ENCODE measurements at places on chromosomes 6 and 20.

- DNase-seq, result no peak
Observed at GRCh38 chr6:52503851-52504781, 72.7 kb downstream of the TRAM2 start.

DNA sequence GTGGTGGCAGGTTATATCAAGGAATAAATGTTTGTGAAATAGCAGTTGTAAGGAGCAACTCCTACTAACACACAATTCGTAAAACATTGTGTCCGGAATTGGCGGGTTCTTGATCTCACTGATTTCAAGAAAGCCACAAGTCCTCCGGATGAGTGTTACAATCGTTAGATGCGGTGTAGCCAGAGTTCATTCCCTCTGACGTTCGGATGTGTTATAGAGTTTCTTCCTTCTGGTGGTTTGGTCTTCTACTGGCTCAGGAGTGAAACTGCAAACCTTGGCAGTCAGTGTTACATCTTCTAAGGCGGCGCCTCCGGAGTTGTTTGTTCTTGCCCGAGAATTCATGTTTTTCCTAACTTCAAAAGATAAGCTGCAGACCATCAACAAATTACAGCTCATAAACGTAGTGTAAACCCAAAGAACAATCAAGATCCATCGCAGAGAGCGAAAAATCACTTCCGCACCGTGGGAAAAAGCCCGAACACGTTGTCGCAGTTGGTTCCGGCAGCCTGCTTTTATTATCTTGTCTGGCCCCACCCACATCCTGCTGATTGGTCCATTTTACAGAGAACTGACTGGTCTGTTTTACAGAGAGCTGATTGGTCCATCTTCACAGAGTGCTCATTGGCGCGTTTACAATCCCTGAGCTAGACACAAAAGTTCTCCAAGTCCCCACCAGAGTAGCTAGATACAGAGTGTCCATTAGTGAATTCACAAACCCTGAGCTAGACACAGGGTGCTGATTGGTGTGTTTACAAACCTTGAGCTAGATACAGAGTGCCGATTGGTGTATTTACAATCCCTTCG lies 58.2 kb downstream of the TRIM27 start:
- peak; percentile 77 for DNase-seq

DNA sequence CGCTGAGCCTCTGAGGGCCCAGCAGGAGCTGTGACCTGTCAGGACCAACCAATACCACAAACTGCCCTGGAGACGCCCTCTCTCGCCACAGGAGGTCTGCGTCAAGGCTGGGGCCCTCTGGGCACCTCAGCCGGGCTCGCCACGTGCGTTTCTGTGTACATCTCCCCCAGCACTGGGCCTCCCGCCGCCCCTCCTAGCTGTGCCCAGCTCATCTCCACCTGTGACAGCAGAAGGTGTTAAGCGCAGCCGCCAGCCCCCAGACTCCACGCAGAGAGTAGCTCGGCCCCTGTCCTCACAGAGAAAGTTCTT lies 91.4 kb downstream of the TAF4 start:
- no peak for DNase-seq

DNA sequence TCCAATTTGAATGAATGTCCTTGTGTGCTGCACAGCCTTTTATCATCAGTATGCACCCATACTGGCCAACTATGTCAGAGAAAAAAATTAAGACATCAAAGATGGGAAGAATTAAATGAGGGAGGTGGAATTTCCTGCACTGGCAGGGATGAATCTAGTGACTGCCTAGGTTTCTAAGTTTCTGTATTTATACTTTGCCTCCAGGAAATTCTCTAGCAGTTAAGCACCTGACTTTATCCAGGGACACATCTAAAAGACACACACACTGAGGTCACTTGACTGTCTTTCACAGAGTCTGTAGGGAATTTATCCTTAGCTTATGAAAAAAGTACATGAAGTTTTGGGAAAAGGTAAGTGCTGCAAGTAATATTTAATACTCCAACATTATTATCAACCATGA lies 636.5 kb upstream of the PTCHD4 start:
- DNase-seq, result no peak

DNA sequence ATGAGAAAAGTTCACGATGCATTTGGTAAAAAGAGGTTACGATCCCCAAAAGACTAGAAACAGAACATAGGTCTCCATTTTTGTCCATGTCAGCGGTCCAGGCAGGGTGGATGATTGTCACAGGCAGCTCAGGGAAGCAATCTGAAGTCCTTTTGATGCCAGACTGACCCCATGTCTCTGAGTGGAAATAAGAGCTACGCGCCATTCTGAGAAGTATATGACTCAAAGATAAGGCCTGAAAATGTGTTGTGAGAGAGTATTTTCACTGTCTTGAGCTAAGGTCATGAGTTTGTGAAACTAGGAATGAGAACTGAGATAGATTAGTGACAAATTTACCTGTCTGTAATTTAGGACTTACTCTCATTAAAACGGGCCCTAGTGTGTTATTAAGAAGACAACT lies 69.5 kb downstream of the LYRM4 start:
- DNase-seq, result no peak

GRCh38 chr6:96468681-96469224 lies 52.9 kb upstream of the UFL1 start:
- DNase-seq, result peak; percentile 14

DNA sequence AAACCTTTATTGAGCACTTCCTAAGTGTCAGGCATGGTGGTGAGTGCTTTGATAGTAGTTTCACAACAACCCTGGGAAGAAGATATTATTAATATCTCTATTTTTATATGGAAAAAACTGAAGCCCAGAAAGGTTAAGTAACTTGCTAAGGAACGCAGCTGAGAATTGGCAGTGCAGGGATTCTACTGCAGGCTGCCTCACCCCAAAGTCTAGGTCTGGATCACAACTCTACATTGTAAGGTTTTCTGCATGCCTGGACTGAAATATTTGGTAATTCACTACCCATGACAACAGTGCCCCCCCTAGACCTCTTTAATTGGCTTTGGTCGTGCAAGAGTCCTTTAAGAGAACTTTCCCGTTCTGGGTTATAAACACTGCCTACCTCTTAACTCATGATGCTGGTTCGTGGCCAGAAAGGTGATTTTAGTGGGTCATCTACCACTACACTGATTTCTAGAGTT lies 67.1 kb upstream of the KCNQ5 start:
- DNase-seq, result no peak

DNA sequence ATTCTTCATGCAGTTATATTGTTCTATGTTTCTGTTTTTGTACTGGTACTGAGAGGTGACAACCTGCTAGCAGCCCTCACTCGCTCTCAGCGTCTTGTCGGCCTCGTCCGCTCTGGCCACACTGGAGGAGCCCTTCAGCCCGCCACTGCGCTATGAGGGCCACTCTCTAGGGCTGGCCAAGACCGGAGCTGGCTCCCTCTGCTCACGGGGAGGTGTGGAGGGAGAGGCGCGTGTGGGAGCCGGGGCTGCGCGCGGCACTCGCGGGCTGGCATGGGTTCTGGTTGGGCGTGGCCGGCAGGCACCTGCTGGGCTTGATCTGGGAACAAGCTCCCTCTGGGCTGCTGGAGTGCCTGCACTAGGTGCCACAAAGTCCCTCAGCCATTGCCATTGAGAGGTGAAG lies 1323.8 kb upstream of the EYS start:
- no peak for DNase-seq

GRCh38 chr6:100880149-100880852 lies 828 bp downstream of the ASCC3 start:
- peak; percentile 25 for DNase-seq

- no peak for DNase-seq
Observed at GRCh38 chr6:108699290-108700041, 138.7 kb downstream of the FOXO3 start.

GRCh38 chr6:15464211-15464725 lies 198.6 kb downstream of the DTNBP1 start:
- peak; percentile 63 for DNase-seq

DNA sequence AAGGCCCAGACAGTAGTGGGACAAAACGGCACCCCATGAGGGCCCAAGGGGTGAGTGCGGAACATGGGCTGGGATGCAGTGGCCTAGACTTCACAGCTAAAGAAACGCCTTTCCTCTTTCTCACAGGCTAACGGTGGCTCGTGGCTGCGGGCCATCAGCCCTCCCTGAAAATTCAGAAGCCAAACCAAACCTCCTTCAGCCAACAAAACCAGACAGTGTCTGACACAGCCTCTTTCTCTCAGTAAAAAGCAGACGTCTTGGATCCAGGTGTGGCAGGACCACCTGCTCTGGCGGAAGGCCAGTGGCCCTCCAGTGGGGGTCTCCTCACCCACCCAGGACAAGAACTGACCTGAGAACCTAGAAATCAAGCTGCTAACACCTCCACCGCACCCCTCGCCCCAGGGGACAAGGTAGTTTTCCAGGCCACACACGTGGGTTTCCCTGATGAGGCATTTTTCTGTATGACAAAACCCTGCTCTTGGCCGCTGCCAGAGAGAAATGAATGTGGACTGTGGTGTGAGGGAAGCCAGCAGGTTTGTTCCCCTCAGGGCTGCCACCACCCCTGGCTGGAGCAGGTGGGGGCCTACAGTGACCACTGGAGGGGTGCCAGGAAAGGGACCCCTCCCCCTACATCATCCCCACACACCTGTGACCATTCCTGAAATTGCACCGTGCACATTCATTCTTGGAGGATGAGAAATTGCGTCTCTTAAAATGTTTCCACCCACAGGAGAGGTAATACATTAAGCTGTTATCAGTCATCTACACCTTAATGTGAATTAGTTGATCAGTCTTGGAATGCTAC lies 76.8 kb upstream of the PIM1 start:
- DNase-seq, result peak; percentile 28

DNA sequence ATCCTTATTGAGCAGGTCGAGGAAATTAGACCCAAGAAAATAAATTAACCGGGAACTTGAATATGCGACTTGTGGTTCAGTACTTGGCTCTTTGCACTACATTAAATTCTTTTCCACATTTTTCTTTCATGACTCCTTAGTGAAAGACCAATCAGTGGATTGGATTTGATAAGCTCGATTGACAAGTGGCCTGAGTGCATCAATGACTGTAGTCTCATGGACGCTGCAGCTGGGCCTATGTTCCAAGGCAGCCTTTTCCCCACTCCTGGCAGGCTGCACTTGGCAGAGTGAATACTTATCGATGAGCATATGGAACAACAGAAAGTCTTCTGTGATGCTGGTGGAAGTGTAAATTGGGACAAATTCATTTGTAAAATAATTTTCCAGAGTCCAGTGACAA lies 210.8 kb upstream of the EXOC2 start:
- no peak for DNase-seq

DNA sequence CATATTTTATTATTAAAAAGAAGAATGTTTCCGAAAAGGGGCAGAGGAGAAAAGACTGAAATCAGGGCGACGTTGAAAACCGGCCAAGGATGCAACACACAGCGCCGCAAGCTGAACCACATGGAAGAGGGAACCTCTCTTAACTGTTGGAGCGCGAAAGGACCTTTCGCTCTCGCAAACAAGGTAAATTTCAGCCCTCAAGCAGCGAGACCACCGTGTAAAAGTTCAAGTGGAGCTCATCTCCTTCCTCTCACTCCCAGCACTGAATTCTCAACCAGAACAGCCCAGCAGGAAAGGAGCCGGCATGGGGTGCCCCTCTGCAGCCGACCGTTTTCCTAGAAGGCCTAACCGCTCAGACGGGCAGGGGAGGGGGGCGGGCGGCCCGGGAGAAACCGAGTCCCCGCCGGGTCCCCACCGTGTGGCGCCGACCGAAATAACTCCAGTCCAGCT lies 621 bp downstream of the GPR63 start:
- no peak for DNase-seq

Measured in activated CD4-positive, alpha-beta T cell treated with anti-CD3 and anti-CD28 coated beads, Interleukin-10, Interleukin-2, amounts not matched to agents 100 ng/mL and 50 ng/mL, durations not matched to agents 16 hours and 8 hours (primary cell).